ENCODE measurements at places on chromosomes 5 and 9.

DNA sequence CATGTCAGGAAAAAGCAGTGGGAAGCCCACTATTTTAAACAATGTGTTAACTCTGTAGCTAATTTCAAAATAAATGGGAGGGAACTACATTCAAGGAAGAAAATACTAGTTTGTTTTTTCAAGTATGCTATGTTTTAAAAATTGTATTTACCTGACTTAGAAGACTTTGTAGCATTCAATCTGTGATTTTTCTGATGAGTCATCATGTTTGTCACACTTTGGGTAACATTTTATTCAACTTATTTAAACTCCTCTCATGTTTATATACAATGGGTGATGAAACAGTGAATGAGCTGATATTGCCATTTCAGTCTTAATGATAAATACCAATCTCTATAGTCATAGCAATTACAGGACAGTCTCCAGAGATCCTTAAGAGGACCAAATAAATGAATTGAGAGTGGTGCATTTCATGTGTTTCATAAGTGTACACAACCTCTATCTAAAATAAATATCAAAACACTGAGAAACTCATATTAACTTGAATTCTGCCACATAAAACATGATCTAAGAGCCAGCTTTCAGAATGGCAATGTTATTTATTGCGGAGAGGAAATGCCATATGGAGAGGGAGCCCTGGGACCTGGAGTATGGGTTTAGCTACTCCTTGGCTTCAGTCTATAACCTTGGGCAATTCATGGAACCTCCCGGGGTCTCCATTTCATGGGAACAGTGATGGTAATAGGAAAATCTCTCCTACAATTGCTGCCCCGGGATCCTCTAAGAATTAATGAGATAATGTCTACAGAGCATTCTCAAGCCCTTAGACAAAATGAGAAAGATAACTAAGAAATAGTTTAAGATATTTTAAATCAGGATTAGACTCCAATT is 913.9 kb downstream of the TLE4 start:
- no peak overlapping the region for H3K27ac ChIP-seq
- H3K4me1 ChIP-seq: no peaks in the 10 kb centered on the region
- H3K36me3 ChIP-seq: peaks cover 3% of the 10 kb centered on the region
- no peak for DNase-seq

- H3K4me3 ChIP-seq: no peak overlapping the region
- no peaks in the 10 kb centered on the region for H3K4me1 ChIP-seq
- H3K27ac ChIP-seq: peak overlapping the region; percentile 48
- peaks cover 17% of the 10 kb centered on the region for H3K36me3 ChIP-seq
These were observed 32.6 kb upstream of the PLAC8L1 start for GRCh38 chr5:146137967-146138403.

- no peak for DNase-seq
- H3K4me3 ChIP-seq: no peak overlapping the region
- H3K27ac ChIP-seq: no peak overlapping the region
- H3K27me3 ChIP-seq: no peaks in the 10 kb centered on the region
These were observed 154.5 kb downstream of the CWC27 start for GRCh38 chr5:64923151-64923685.

DNA sequence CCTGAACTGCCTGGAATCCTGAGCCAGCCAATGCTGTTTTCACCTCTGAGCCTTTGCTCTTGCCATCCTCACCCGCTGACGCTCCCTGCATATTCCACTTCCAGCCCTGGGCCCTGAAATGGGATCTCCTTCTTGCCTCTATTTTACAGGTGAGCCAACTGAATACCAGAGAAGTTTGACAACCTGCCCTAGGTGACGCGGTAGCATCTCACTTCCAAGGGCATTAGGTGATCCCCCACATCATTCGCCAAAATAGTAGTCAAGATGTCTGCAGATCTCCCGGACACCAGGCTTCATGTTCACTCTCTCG is 43.5 kb downstream of the FOXI1 start:
- peak; percentile 29 for DNase-seq
- H3K4me3 ChIP-seq: no peak overlapping the region
- H3K27me3 ChIP-seq: peaks cover 6% of the 10 kb centered on the region
- H3K4me1 ChIP-seq: no peaks in the 10 kb centered on the region
- H3K36me3 ChIP-seq: no peaks in the 10 kb centered on the region

DNA sequence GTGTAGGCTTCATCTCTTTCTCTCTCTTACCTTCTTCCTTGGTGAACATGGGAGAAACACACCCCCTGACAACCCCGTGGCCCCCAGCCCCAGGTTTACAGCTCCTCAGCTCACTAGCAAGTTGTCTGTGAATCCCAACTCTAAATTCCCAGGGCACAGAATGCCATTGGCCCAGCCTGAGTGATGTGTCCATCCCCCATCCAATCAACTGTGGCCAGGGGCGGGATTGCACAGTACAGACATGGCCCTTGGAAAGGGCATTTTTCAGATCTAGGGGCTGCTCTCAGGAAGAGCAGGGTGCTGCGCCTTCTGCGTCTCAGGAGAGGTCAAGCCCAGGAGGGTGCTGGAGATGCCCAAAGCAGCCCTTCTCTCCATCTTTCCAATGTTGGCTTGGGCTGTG is 48.2 kb upstream of the ASS1 start:
- no peak overlapping the region for H3K27ac ChIP-seq
- H3K27me3 ChIP-seq: no peaks in the 10 kb centered on the region
- no peak for DNase-seq
- no peak overlapping the region for H3K4me3 ChIP-seq
- no peaks in the 10 kb centered on the region for H3K4me1 ChIP-seq

- H3K36me3 ChIP-seq: no peaks in the 10 kb centered on the region
- no peak overlapping the region for H3K4me3 ChIP-seq
- DNase-seq: no peak
- no peak overlapping the region for H3K27ac ChIP-seq
These were observed 30.7 kb upstream of the SPARC start for GRCh38 chr5:151717416-151717815.

DNA sequence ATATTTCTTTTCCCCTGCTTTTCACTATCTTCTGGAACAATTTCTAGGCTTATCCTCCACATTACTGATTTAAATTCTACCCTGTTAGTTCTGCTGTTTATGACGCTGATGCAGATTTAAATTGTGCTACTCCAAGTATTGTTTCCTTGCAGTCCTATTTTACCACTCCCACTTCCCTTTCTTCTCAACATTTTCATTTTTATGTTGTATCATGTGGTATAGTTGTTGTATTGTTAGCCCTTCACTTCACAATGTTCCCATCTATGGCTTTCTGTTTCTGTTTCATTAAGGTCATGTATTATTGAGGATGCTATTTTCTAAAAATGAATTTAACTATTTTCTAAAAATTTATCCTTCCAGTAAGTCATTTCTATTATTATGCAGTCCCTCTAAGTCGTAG is 254.4 kb downstream of the NDUFS4 start:
- H3K27me3 ChIP-seq: peaks cover 8% of the 10 kb centered on the region
- H3K4me3 ChIP-seq: no peak overlapping the region
- H3K27ac ChIP-seq: no peak overlapping the region
- no peaks in the 10 kb centered on the region for H3K4me1 ChIP-seq
- no peak for DNase-seq

- peaks cover 6% of the 10 kb centered on the region for H3K4me1 ChIP-seq
- no peak overlapping the region for H3K4me3 ChIP-seq
- H3K27me3 ChIP-seq: no peaks in the 10 kb centered on the region
- no peaks in the 10 kb centered on the region for H3K36me3 ChIP-seq
- DNase-seq: no peak
These were observed 46.8 kb downstream of the EXOSC2 start for GRCh38 chr9:130740218-130741023.

DNA sequence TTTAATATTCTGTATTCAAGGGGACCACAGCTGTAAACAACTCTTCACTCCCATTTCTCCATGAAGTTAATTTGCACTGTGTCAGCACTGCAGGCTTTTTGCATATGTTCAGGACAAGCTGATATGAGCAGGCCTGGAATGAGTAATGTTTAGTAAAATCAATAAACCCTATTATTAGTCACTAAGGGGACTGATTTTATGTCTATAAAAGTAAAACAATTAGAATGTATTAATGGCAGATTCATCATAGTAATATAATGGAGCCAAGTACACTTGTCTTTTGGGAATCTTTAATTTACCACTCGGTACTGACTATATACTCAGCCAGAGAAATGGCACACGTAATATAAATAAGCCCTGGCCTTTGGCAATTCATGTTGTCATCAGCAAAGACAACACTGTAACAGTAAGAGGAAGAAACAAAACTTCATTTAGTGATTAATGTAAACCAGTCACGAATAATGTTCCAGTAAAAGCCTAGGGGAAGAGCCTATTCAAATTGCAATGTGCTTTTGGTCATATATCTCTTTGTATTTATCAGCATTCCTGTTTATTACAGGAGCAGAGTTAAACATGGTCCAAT is 111.6 kb downstream of the ZNF608 start:
- no peak overlapping the region for H3K27ac ChIP-seq
- peaks cover 46% of the 10 kb centered on the region for H3K27me3 ChIP-seq
- no peaks in the 10 kb centered on the region for H3K36me3 ChIP-seq
- H3K4me3 ChIP-seq: no peak overlapping the region

DNA sequence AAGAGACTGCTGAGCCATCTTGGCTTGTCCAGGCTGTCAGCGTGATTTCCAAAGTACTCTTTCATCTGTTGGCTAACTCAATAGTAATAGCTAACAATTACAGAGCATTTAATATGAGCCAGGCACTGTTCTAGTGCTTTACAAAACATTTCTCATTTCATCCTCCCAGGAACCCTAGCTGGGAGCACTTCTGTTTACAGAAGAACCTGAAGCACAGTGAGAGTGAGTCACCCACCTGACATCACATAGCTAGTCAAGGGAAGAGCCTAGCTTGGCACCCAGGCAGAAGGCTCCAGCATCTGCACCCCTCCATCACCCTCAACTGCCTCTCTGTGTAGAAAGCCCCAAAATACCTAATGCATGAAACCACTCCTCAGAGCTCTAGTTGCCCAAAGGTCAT is 57.5 kb upstream of the IQGAP2 start:
- H3K4me1 ChIP-seq: peaks cover 16% of the 10 kb centered on the region
- no peak overlapping the region for H3K4me3 ChIP-seq
- DNase-seq: no peak
- H3K36me3 ChIP-seq: no peaks in the 10 kb centered on the region
- no peak overlapping the region for H3K27ac ChIP-seq

GRCh38 chr5:123371575-123372179 is 51.5 kb downstream of the CEP120 start:
- no peak overlapping the region for H3K4me3 ChIP-seq
- DNase-seq: no peak
- H3K27ac ChIP-seq: no peak overlapping the region

- peaks cover 17% of the 10 kb centered on the region for H3K36me3 ChIP-seq
- DNase-seq: no peak
- H3K4me1 ChIP-seq: peaks cover 9% of the 10 kb centered on the region
- H3K27ac ChIP-seq: peak overlapping the region; percentile 51
These were observed 20.6 kb upstream of the C5orf24 start for GRCh38 chr5:134825212-134825611.
